Neuronal stem cell (in vitro differentiated cells): ENCODE measurements at places on chromosomes 1 and 21.

- no peaks in the 10 kb centered on the region for H3K27me3 ChIP-seq
- DNase-seq = peak; percentile 24
- H3K27ac ChIP-seq = peak overlapping the region; percentile 21
- peaks cover 2% of the 10 kb centered on the region for H3K4me1 ChIP-seq
Measured at GRCh38 chr1:170857955-170858354, 77.4 kb upstream of the MROH9 start.

- H3K4me3 ChIP-seq = no peak overlapping the region
- H3K27me3 ChIP-seq = no peaks in the 10 kb centered on the region
- no peak for DNase-seq
- no peaks in the 10 kb centered on the region for H3K4me1 ChIP-seq
- H3K27ac ChIP-seq = no peak overlapping the region
Measured at GRCh38 chr1:84847253-84848250, 45.5 kb downstream of the LPAR3 start.

DNA sequence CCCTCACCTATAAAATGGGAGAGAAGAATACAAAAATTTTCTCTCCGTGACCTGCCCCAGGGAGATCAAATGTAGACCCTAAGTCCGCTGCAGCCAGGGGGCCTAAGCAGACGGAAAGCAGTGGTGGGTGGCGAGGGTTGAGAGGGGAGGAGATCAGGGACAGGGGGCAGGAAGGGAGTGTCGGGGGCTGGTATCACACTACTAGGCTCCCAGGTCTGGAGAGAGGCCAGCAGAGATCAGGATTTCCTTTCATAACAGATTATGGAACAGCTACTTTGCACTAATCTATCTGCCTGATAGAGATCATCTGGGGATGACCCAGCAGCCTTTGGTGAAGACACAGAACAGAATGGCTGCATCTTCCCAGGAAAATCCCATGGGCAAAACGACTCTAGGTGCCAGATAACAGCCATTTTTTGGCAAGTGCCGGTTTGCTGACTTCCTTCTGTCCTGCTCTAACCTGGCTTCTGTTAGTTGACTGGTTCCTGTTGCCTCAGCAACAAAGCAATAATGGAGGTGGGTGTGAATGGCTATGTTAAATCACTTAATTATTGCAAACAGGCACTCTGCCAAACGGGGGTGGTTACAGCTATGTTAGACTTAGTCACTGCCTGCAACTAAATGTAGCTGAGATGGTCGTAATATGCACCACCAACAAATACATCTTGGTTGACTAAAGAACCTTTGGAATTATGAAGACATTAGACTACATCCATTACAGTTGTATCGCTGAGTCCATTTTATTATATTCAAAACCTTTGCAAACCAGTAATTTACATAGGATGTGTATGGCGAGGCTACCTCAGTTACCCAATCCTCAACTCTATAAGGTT, 30.0 kb upstream of the EPS8L3 start:
- no peak overlapping the region for H3K27ac ChIP-seq
- H3K4me1 ChIP-seq = peaks cover 16% of the 10 kb centered on the region
- no peak overlapping the region for H3K4me3 ChIP-seq
- H3K36me3 ChIP-seq = no peaks in the 10 kb centered on the region
- no peak for DNase-seq

- H3K4me1 ChIP-seq = no peaks in the 10 kb centered on the region
- no peak overlapping the region for H3K4me3 ChIP-seq
- no peaks in the 10 kb centered on the region for H3K27me3 ChIP-seq
- H3K36me3 ChIP-seq = no peaks in the 10 kb centered on the region
Measured at GRCh38 chr1:29732453-29732852, 496.1 kb downstream of the PTPRU start.

DNA sequence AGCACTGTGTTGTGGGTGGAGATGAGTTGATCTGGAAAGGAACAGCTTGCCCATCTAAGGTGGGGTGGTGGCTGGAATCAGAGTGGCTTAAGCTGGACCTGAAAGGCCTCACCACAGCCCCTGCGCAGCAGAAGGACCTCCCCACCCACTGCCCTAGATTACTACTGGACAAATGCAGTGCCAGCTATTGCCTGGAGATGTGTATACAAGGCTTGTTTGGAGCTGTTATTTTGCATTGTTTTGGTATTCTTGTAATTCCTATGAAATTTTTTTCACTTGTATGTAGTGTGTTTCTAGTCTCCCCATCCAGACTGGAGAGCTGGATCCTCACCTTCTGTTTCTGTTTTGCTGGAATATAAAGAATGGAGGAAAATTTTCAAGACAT, 1.3 kb upstream of the SLC30A1 start:
- H3K4me1 ChIP-seq = peaks cover 16% of the 10 kb centered on the region
- peaks cover 10% of the 10 kb centered on the region for H3K36me3 ChIP-seq
- DNase-seq = no peak
- H3K27me3 ChIP-seq = no peaks in the 10 kb centered on the region
- H3K27ac ChIP-seq = no peak overlapping the region

GRCh38 chr1:6771441-6771769, 13.8 kb upstream of the CAMTA1 start:
- H3K4me1 ChIP-seq = peaks cover 9% of the 10 kb centered on the region
- no peak overlapping the region for H3K4me3 ChIP-seq
- H3K27me3 ChIP-seq = peaks cover 20% of the 10 kb centered on the region
- H3K27ac ChIP-seq = no peak overlapping the region

- DNase-seq = no peak
- H3K4me3 ChIP-seq = no peak overlapping the region
- H3K36me3 ChIP-seq = no peaks in the 10 kb centered on the region
- no peak overlapping the region for H3K27ac ChIP-seq
- no peaks in the 10 kb centered on the region for H3K27me3 ChIP-seq
- H3K4me1 ChIP-seq = peaks cover 10% of the 10 kb centered on the region
Measured at GRCh38 chr1:51693419-51694155, 76.7 kb downstream of the OSBPL9 start.
